Astrocyte of the hippocampus (primary cell): ENCODE measurements at places on chromosomes 5 and 9.

GRCh38 chr5:27171761-27172261 is 133.4 kb upstream of the CDH9 start:
- no peak for DNase-seq

- DNase-seq, result no peak
Measured at GRCh38 chr5:82894716-82895115, 182.5 kb downstream of the TMEM167A start.

- peak; percentile 68 for DNase-seq
Measured at GRCh38 chr5:115179394-115180164, 9.9 kb upstream of the TRIM36 start.

DNA sequence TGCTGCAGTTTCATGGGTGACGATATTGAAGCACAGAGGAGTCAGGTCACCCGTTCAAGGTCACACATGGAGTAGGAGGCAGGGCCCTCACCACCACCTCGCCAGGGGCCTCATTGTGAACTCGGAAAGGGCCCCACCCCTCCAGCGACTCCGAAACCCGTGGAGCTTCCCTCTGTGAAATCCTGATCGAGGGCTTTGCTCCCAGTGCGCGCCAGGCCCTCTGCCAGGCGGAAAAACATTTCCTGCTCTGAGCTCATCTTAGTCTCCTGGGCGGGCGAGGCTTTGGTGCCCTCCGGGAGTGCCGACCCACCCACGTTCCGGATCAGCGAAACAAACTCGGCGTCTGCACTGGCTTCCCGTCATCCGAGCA is 75.0 kb upstream of the FCN1 start:
- DNase-seq, result no peak

DNA sequence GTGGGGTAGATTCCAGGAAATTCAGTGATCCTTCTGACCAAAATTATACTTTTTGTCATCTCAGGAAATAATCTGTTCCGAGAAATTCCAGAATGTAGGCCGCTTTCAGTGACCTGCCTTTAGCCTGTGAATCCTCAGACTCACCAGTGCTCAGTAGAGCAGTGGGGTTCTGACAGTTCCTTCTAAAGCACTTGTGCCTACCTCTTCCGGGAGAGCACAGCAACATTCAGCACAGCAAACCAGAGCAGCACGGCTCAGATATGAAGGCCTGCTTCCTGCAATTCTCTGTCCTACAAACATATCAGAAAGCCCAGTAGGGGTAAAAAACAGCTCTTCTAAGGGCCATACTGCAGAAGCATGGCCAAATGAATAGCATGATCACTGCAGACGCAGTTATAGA is 15.0 kb downstream of the FANCC start:
- DNase-seq, result no peak

GRCh38 chr5:137181667-137182066 is 317.5 kb downstream of the SPOCK1 start:
- no peak for DNase-seq

- no peak for DNase-seq
Measured at GRCh38 chr5:141908796-141909195, 14.9 kb upstream of the DELE1 start.

GRCh38 chr5:15001517-15001916 is 129.9 kb upstream of the ANKH start:
- no peak for DNase-seq

DNA sequence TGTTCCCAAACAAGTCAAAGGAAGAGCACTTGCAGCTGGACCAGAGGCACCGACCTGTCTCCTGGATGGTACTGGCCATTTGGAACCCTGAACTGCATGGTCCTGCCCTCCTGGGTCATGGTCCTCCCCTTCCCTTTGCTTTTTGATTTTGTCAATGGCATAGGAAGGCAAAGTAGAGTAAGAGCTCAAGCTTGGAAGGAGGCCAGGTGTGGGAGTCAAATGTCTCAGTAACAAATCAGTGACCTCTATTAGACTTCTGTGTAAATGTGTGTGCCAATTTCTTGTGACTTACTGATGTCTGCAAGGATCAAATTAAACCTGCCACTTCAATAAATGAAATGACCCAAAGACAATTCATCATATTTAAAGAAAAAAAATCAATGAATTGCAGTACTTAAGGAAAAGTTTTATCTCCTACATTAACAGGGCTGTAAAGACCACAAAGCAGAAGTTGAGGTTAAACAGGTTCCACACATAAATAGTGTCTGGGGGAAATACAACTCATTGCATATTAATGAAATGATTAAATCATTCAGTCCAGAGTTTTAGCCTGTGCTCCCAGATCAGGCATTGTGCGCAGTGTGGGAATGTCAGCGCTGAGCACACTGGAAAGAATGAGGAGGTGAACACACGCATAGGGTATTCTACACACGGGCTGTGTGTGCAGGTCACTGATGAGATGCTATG is 32.7 kb downstream of the OSMR start:
- DNase-seq, result peak; percentile 67

DNA sequence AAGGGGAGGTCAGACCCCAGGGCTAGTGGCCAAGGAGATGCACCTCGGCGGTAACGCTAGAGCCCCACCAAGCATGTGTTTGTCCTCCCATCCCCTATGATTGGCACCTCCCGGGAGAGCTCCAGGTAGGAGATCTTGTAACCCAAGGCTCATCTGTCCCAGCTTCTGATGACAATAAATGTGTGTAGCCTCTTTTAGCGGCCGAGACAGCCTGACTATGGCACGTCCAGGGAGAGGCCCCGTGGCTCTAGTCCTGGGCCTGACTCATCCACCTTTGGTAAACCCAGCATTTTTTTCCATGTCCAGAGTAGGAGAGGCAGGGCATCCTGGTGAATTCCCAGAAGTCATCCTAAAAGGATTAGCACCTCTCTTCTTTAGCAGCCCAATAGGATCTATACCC is 39.2 kb downstream of the IRF1 start:
- peak; percentile 52 for DNase-seq

DNA sequence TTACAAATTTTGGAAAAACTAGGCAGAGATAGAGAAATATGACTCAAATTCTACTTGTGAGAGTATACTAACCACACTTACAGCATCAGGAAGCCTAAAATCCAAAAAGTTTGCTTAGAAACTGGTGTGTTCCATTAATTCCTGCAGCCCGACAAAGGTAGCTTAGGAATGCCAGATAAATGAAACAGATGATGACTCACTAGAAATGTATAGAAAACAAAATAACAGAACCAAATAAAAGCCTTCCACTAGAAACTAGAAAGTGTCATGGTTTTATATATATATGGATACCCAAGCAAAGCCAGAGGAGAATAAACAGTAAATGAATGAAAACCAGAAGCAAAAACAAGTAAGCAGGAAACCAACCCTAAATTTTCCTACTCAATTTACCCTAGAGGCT is 272.2 kb upstream of the PRDM9 start:
- DNase-seq, result no peak
